Keratinocyte (primary cell): ENCODE measurements at places on chromosomes 1 and 21. TPM values are rescaled to one million over a fixed set of nuclear protein-coding genes. Genes with fewer than 3 reads are reported as not detected.

DNA sequence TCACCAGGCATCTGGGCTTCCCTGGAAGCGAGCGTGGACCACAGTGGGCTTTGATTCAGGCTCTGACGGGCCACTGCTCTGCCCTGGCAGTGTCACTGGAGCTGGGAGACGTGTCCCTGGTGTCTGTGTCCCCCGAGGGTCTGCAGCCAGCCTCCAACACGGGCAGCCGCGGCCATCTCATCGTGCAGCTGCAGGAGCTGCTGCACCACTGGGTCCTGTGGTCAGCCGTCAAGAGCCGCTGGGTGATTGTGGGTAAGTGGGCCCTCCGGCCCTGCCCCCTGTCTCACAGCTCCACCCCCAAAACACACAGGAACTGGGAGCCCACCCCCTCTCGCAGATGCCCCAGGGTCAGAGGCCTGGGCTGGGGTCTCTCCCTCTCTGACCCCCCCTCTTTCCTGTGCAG, 40.7 kb downstream of the DISP3 start:
- DNase-seq: no peak

- DNase-seq: no peak
Observed at GRCh38 chr1:158716335-158716734, 4.2 kb downstream of the OR6K3 start.

GJA9 gene
- polyA plus RNA-seq: 0.11 to 0.45 TPM (median 0.38 TPM) in 3 replicates

DNA sequence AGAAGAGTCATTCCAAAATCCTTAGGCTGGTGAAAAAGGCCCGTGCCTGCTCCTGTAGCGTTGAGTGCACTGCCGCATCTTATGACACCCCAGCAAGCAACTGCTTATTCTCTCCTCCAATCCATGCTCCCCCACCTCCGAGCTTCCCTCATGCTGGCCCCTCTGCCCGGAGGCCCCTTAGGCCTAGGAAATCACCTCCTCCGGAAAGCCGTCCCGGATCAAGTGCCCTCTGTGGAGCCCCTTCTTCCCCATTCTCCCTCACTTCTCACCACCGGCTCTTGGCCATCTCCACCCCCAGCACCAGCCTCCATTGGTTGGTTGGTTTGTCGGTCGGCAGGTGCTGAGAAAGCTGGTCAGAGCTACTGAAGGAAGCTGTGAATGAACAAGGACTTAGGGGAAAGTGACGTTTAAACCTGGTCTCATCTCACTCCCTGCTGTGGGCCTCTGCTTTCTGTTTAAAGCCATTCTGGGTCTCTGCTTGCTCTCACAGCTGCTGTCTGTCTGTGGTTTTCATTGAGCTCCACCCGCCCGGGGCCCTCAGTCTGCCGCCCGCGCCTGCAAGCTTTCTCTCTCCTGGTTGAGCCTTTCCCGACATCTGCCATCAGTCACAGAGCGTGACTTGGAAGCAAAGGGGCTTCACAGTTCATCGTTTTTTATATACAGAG, 122.2 kb downstream of the KCNN3 start:
- DNase-seq: no peak

MROH9 gene
- polyA plus RNA-seq: 0.04 to 0.07 TPM (median 0.05 TPM) in 3 replicates

DNA sequence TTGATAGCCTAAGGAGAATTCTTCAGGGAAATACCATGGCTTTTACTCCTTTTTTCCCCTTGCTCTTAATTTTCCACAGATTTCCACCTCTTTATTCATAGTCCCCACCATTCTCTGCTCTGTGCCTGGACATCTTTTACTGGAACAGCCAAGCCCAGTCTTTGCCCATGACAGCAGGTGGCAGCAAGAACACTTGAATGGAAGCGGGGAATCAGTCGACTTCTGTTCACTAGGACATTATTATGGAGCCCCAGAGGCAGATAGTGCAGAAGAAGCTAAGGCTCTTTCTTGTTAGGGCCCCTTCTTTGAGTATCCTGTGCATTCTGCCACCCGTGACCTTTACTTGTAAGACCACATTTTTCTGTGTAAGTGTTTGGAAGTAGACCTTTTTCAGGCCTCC, 6.3 kb downstream of the OR14I1 start:
- DNase-seq: no peak

RIIAD1 gene
- not detected in 3 replicates for polyA plus RNA-seq

GRCh38 chr1:118960567-118961136, 27.5 kb downstream of the TBX15 start:
- no peak for DNase-seq

FCGR3A gene
- polyA plus RNA-seq: not detected in 3 replicates

- DNase-seq: peak; percentile 77
Observed at GRCh38 chr21:36783612-36784374, 84.9 kb downstream of the SIM2 start.

- DNase-seq: no peak
Observed at GRCh38 chr1:115065021-115065420, 24.3 kb downstream of the TSPAN2 start.

DNA sequence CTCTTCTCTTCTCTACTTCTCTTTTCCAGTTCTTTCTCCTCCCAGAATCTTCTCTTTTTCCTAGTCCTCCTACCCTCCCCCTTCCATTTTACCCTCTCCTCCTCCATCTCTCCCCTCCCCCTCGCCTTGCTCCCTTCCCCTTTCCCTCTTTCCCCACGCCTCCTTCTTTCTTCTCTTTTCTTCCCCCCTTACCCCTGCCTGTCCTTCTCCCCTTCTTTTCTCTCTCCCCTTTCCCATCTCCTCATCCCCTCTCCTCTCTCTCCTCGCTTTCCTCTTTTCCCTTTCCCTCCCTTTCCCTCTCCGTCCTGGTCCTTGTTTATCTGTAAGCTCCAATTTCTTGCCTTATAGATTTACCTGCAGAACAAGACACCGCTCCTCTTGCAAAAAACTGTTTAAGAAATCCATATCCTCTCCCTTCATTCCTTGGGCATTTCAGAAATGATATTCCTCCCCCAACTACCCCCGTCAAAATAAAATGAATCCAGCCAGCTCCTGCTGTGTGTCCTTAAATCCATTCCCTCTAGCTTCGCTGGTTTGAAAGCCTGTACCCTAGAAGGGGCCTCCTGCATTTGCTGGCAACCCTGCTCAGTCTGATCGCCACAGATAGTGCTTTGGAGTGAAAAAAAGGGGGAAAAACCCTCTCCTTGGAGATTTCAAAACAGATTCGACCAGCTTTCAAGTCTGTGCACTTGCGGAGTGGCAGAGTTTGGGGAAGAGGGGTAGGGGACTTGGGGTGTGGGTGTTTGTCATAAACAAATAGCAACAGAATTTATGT, 89.4 kb downstream of the PAPPA2 start:
- DNase-seq: no peak

DNA sequence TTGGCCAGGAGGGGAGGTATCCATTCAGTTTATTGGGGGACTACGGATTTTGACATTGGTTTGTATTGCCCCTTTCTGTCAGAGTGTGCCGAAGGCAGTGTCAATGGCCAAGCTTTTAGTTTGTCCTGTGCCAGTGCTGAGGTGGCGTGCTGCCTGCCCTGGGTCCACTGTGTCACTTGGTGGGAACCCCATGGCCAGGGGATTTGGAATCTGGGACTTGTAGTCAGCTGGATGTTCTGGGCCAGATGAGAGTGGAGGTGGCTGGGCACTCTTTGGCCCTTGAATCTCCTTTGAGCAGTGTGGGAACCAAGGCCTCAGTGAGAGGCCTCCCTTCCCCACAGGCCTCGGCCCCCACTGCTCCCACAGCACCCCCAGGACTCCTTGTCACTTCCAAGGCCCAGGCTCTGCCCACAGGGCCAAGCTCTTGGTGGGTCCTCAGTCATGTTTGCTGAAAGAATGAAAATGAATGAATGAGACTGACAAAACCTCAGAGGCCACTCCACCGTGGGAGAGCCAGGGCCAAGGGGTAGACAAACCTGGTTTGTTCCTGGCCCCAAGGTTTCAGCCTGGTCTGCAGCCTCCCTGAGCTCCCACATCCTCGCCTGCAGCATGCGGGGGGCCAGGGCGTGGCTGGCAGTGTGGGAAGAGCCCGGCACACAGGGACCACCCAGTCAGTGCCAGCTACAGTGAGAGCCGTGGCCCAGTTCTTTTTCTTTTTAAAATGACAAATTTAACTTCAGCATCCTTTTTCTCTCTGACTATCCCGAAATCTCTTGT, 412.2 kb downstream of the MATN1 start:
- no peak for DNase-seq

GRCh38 chr1:31441073-31441472, 28.1 kb downstream of the SERINC2 start:
- no peak for DNase-seq

GRCh38 chr1:43549921-43550597, 19.4 kb downstream of the PTPRF start:
- peak; percentile 85 for DNase-seq

FAM131C gene
- polyA plus RNA-seq: 0.31 to 0.64 TPM (median 0.56 TPM) in 3 replicates

GRCh38 chr1:178536329-178536728, 23.4 kb downstream of the TEX35 start:
- DNase-seq: no peak

DNA sequence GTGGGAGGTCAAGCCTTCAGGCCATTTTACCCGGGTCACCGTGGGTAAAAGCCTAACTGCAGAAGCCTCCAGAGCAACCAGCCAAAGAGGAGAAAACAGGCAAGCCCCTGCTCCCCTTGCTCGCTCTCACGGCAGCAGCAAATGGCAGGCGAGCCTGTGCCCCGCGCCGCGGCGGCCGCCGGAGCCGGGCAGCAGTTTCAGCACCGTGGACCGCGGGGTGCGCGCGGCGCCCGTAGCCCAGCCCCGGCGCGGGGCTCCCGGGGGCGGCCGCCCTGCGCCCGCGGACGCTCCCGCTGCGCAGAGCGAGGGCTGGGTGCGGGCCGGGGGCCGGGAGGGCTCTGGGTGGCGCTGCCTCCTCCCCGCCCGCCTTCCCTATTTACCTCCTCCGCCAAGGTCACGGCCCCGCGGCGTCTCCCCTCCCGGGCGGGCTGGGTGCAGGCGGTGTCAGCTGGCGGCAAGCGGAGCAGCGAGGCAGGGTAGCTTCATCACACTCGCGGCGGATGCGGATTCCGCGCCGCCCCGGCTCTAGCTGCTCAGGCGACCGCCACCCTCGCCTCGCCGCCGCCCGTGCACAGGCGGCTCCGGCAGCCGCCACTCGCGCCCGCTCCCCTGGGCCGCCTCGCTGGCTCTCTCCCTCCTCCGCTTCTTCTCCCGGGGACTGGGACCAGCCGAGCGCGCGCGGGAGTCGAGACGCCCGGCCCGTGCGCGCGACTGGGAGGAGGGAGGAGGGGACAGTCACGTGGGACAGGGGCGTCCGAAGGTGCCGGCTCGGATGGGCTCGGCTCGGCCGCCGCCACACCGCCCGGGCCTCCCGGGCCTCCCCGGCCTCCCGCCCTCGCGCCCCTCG, at the start of gene RGS7:
Gene RGS7 (minus strand): TSS at position 687 of the 847 bp plus-strand sequence.
- DNase-seq: no peak

DNA sequence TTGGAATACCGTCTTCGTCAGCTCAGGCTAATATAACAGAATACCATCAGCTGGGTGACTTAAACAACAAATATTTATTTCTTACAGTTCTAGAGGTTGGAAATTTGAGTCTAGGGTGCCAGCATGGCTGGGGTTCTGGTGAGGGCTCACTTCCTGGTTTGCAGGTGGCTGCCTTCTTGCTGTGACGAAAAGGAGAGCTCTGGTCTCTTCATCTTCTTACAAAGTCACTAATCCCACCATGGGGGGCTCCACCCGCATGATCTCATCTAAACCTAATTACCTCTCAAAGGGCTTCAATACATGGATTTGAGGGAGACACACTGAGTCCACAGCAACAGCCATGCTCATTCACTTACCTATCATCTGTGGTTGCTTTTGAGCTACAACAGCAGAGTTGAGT, 78.3 kb downstream of the PSMG1 start:
- no peak for DNase-seq

GRCh38 chr1:235976490-235976889, 88.4 kb downstream of the NID1 start:
- no peak for DNase-seq

DNA sequence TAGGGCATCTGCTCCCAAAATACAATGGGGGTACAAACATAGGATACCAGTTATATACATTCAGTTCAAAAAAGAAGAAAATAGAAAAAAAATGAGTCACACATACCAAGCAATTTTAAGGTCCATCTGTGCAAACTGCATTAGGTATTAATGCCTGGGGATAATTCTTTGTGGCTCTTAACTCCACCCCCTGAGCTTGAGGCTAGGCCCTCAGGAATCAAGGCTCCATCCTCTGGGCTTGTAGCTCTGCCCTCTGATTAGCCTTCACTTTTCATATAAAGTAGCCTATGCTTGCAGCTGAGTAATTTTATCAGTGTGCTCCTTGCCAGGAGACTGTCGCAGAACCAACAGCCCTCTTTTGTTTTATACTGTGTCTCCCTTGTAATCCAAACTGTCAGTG, 69.9 kb upstream of the BACE2 start:
- DNase-seq: no peak

- DNase-seq: no peak
Observed at GRCh38 chr1:163565166-163565565, 243.4 kb downstream of the NUF2 start.

- no peak for DNase-seq
Observed at GRCh38 chr1:152679459-152679858, 4.4 kb downstream of the LCE2C start.

- DNase-seq: peak; percentile 30
Observed at GRCh38 chr1:176903474-176903873, 261.0 kb downstream of the ASTN1 start.

DNA sequence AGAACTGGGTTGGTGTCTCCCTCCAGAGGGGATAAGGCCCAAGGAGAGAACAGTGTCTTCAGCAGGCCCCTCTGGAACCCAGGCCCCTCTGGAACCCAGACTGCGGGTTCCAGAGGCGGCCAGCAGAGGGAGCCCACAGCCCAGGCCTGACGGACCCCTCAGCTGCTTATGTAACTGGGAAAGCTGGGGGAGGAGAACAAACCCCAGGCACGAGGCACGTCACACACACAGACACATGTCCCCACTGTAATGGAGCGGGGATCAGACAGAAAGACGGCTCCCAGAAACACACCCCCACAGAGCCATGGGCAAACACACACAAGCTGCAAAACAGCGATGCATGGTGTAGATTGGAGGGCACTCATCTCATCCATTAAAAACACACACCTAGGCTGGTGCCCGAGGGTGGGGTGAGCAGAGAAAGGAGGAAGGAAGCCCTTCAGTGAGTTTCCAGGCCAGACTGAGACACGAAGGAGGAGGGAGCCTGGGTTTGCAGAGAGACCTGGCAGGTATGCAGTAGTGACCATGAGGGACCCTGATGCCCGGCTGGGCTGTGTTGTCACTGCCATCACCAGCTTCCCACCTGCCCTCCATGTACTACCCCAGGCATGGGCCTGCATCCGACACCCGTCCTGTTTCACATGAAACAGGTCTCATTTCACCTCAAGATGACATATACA, 2.8 kb upstream of the IGSF8 start:
- peak; percentile 36 for DNase-seq

GRCh38 chr1:16026723-16027484, 5.1 kb downstream of the CLCNKA start:
- DNase-seq: no peak

GRCh38 chr1:181486098-181486420, 2.7 kb downstream of the CACNA1E start:
- DNase-seq: no peak

DNA sequence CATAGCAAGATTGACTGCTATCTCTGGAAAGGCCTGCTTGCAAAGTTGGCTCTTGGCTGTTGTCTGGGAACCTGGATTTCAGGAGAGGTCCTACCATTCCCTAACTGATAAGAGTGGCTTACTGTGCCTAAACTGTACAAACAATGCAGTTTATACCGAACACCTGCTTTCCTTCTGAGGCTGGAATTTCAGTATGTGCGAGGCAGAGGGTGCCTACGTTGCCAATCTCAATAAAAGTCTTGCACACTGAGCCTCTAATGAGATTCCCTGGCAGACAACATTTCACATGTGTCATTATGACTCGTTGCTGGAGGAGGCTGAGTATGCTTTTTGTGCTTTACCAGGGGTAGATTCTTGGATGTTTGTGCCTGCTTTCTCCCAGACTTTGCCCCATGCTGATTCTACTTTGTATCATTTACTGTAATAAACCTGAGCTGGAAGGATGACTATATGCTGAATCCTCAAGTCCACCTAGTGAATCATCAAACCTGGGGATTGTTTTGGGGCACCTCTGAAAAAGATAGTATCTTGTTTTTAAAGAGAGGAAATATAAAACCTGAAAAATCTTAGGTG, 58.9 kb upstream of the GNG4 start:
- DNase-seq: peak; percentile 40
